Iris pigment epithelial cell (primary cell): ENCODE measurements at places on chromosomes 4 and X.

DNA sequence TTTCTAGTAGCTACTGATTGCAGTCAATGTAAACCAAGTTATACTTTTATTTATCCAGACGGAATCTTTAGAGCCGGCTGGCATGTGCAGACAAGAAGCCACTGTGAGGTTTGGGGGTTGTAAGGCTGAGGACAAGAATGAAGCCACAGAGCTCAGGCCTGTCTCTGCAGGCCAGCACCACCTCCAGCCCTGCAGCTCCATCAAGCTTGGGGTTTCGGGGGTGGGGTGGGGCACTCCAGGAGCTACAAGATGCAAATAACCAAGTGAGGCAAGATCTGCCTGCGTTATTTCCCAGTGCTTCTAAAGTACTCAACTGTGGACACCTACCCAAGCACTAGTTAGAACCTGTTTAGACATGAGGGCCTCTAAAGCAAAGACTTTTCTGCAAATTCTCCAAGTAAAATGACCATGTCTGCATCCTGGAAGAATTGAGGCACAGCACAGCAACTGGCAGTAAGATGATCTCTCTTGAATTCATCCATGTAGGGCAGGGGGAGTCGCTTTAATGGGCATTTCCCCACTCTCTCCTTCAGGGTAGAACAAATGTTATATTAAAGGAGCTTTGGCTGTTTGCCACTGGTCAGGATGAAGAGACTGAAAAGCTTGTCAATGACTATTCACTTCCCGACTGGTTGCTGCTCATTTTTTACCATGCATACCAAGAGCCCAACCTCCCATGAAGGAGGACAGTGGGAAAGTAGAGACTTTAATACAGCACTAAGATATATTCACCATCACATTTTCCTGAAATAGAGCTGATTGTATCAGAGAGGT, 222.5 kb downstream of the MGST2 start:
- peak; percentile 55 for DNase-seq

DNA sequence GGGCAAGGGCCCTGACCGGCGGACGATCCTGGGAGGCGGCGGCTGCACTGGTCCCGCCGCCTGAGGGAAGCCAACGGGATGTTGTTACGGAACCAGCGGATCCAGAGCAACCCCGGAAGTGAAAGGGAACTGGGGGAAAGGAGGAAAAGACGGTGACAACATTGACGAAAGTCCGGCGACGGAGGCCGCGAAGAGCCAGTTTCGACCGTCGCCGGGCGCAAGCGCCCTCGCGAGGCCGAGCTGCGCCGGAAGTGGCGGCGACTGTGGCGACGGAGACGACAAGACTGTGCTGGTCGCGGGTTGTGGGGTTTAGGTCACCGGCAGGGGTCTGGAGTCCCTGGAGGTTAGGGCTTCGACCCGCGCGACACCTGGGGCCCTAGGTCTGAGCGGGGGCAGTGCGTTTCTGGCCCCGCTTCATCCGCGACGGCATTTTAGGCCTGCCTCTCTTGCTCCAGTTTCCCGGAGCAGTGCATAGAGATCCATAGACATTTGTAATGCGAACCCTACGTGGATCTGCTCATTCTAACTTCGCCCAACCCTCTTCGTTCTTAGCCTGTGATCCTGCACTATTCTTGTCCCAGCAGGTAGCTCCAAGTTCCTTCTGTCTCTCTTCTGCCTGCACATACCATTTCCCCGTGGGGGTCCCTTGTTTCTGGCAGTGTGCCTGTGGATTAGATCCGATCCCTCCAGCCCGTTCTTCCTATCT, at the start of gene BOD1L1:
TSS of gene BOD1L1 (minus strand) at position 120 of the 706 bp plus-strand sequence. CDS start 138 bp downstream, outside the sequence.
- peak; percentile 87 for DNase-seq

DNA sequence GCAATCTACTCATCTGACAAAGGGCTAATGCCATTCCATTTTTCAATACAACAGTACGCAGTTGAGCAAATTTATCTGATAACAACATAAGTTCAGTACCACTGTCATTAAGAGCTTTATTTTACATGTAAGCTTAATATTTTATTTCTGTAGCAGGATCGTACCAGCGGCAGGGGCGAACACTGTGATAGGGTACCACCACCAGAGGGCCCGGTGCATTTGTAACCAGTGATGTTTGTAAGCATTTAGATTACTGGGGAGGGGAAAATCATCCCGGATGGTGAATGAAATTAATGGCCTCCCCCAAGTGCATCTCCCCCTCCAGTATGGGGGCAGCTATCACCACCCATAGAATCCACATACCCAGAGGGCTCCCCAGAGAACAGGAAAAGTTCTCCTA, 179.0 kb downstream of the ADGRA3 start:
- no peak for DNase-seq

DNA sequence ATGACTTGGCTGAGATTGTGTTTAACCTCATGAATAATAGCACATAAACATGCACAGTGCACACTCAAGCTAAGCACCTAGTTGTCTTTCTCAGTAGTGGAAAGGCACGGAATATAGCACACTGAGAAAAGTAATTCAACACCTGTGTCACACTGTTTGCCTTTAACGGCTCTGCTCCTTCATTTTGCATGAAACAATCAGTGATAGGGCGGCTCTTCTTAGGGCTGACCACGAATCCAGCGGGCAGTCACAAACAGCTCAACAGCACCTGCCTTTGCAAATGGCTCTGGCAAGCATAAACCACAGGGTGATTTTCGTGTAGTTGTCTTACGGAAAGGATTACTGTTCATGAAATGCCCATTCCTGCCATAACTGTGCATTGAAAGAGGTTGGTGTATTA, 954.0 kb upstream of the TENM3 start:
- no peak for DNase-seq

DNA sequence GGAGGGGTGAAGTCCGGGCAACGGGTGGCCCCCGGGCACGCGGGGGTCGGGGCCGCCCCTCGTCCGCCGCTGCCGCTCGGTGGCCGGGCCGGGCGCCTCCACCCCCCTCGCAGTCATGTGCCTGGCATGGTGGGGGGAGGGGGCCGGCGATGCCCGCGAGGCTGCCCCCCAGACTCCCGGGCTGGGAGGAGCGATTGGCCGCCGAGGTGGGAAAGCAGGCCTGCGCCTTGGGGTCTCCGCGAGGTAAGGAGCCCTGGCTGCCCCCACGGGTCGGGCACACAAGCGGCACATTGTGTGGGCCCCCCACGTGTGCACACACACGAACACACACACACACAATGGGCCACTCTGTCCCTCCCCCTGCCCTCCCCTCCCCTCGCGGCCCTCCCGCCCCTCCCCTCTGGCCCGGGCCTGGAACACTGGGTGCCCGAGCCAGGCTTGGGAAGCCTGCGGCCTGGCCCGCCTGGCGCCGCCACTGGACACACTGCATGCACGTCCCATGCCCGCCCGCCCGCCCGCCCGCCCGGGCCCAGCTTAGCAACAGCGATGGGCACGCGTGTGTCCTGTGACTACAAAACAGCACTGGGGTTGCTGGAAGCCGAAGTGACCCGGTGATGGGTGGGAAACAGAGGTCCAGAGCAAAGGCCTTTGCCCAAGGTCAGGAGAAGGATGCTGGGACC, 1.3 kb downstream of the SLC6A8 start:
- DNase-seq: no peak

- DNase-seq: peak; percentile 38
Measured at GRCh38 chr4:89712141-89712540, 124.8 kb downstream of the SNCA start.

DNA sequence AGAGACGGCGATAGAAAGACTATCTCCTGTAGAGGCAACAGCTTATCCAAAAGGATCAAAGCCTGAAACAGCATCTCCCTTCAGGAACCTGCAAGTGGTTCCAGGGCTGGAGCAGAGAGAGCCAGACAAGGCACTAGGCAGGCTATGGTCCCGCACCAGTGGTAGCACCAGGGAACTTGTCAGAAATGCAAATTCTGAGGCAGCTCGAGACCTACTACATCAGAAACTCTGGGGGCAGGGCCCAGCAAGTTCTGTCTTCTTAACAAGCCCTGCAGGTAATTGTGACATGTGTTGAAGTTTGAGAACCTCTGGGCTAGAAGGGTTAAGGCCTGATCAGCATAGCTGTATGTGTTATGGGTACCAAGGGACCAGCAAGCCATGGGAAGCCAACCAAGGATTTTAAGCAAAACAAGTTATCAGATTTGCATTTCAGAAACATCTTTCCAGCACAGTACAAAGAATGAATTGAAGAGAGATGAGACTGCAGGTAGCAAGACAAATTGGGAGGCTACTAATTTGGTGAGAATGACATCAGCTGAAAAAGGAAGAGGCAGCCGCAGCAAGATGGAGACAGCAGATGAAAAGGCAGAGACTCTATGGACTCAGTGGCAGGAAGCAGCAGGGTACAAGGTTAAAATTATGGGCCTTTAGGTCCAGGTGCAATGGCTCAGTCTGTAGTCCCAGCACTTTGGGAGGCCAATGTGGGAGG, 139.7 kb downstream of the TSPAN5 start:
- DNase-seq: no peak

DNA sequence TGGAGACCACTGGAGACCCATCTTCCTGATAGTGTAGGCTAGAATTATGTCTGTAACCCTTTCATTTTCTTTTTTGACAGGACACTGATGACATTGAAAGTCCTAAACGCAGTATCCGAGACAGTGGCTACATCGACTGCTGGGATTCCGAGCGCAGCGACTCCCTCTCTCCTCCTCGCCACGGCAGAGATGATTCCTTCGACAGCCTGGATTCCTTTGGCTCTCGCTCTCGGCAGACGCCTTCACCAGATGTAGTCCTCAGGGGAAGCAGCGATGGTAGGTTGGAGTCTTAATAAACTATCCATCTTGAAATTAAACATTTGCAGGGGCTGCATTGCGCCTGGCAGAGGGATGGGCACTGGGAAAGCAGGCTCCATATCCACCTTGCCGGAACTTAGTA, 75.4 kb downstream of the LIMCH1 start:
- no peak for DNase-seq

DNA sequence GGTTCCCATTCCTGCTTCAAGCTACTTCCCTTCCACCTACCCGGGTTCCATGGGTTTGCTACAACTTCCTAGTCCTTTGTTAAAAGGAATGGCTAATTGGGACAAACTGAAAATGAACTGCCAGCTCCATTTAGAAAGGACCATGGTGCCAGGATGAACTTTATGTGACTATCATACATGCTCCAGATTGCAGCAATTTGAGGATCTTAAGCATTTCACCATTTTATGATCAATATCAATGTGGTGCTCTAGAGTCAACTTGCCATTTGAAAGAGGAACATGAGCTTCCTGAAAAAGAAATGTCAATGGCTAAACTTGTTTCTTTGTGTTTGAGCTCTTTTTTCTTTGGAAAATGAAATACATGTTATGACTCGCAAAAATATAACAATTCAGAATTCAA, 92.7 kb upstream of the IL15 start:
- DNase-seq: no peak

GRCh38 chr4:112234952-112235609, 3.5 kb downstream of the AP1AR start:
- peak; percentile 90 for DNase-seq

DNA sequence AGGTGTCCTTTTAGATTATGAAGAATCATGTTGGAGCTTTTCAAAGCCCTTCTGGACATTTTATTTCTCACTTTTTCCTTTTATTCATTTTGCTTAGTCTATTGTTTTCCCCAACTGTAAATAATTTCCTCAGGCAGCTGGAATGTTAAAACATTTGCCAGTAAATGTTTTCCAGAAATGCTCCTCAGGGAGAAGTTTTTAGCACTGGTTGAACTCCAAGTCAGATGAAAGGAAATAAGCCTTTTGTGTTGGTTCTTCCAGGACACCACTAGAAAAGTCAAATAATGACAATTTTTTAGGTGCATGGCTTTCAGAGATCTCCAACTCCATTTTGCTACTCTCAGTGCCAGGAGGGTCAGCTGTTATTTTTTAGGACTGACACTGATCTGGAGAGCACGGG, 127.9 kb downstream of the IL13RA2 start:
- DNase-seq: no peak

DNA sequence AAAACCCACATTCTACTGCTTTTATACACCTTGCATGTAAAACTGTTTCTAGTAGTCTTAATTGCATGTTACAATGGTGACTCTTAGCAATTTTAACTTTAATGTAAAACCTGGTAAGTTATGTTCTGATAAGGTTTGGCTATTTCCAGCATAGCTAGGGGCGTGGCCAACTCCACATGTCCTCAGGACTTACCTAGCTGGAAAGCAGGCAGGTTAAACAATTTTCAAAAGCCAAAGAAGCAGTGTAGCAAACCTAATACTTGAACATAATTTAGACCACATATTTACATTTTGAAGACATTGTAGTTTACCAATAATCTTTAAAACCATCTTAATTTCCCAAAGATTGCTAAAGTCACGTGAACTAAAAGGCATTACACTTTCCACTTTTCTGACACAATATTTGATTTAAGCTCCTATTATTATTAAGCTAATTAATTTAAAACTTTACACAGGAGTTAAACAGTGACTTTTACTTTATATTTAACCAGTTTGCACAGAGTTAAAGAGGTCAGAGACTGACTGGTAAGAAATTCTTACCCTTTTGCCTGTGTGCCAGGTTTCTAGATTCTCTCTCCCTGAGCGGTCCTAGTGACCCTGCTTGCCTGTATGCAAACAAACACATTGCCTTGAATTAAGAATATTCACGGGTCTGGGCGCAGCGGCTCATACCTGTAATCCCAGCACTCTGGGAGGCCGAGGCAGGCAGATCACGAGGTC, 88.2 kb downstream of the GLUD2 start:
- no peak for DNase-seq

- DNase-seq: no peak
Measured at GRCh38 chr4:84826681-84827080, 139.8 kb downstream of the WDFY3 start.

DNA sequence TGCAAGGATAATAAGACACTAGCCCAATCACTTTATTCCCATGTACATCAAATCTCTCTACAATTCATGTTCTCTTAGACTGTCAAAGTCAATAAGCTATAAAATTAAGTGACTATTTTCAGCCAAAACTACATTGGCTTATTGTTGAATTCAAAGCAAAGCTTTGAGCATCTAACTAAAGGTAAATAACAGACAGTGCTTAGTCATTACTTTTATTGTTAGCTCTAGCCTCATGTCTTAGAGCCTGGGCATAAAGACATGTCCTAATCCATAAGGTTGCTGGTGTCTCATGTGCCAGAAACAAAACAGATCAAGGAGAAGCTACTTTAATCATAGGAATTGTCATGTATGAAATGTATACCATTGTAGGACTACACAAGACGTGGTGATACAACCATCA, 103.1 kb upstream of the UNC5C start:
- DNase-seq: no peak

GRCh38 chrX:47420265-47420664, 49.9 kb downstream of the ZNF157 start:
- DNase-seq: no peak

- no peak for DNase-seq
Measured at GRCh38 chrX:132216283-132216682, 3.0 kb downstream of the RAP2C start.

DNA sequence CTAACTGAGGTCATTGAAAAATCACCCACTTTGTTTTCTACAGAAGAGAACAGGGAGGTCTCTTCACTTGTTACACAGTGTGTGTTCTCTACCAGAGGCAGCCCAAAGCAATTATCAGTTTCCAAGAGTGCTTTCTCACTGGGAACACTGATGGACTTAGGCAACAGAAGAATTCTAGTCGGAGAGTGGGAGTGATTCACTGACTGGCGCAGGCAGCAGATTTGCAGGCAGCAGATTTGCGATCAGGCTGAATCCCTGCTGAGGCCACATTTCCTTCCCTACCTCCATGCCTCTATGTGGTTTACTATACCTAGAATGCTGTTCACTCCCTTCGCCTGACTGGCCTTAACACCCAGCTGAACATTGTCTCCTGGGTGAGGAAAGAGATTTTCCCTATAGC, 6.6 kb downstream of the OCIAD2 start:
- DNase-seq: peak; percentile 88
